Caudate nucleus (tissue), 63 donors: ENCODE measurements at places on chromosomes 1 and 21.
A peak's percentile ranks its signal among the peaks of the same experiment; 100 is the strongest.

GRCh38 chr1:235113183-235113917, 15.3 kb downstream of the TOMM20 start:
- no peak for DNase-seq

- no peak for DNase-seq
These were observed 101.3 kb upstream of the ZBTB40 start for GRCh38 chr1:22350171-22350923.

DNA sequence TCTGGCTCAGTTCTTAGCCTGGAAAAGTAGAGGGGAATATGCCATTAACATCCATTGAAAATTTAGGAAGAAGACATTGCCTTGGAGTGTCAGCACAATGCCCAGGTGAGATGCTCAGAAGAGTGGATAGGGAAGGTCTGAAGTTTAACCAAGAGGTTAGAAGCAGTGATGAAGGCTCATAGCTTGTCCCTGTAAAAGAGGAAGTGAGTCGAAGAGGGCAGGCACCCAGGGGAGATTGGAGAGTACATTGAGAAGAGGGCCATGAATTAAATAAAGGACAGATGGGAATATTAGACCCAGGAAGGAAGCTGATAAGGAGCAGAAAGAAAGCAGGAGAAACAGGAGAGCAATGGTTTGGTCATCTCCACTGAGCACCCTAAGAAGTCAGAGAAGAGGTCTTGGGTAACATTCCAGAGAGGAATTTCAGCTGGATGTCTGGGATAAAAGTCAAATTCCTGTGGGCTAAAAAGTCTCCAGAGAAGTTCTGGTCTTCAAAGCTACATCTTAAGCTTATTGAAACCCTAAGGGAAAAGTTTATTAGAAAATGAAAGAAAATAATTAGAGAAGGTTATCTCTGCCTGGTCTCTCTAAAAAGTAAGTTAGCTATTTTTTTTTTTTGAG, 17.3 kb downstream of the C8B start:
- DNase-seq, result no peak

DNA sequence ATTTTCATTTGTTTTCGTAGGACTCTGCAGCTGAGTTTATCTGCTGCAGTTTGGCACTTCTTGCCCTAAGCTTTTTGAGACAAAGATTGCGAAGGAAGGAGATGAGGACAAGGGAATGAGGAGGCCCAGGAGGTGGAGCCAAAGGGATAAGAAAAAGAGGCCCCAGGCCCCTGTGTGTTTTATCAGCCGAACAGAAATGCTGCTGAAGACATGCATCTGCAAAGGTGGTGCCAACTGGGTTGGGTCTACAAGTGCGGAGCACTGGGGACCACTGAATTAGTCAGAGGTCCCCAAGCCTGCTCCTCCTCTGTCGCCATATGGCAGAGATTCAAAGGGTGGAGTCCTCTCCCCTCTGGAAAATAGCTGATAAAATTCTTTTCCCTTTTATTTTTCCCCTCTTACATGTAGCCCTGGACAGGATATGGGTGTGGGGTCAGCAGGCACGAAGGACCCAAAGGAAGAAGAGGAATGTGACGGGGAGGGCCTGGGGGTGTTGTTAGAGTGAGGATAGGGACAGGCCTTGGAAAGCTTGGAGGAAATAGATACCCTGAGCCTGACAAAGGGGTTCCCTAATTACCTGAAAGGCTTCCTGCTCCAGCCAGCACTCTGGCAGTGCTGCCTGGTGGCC, 2.7 kb downstream of the CD34 start:
- no peak for DNase-seq

DNA sequence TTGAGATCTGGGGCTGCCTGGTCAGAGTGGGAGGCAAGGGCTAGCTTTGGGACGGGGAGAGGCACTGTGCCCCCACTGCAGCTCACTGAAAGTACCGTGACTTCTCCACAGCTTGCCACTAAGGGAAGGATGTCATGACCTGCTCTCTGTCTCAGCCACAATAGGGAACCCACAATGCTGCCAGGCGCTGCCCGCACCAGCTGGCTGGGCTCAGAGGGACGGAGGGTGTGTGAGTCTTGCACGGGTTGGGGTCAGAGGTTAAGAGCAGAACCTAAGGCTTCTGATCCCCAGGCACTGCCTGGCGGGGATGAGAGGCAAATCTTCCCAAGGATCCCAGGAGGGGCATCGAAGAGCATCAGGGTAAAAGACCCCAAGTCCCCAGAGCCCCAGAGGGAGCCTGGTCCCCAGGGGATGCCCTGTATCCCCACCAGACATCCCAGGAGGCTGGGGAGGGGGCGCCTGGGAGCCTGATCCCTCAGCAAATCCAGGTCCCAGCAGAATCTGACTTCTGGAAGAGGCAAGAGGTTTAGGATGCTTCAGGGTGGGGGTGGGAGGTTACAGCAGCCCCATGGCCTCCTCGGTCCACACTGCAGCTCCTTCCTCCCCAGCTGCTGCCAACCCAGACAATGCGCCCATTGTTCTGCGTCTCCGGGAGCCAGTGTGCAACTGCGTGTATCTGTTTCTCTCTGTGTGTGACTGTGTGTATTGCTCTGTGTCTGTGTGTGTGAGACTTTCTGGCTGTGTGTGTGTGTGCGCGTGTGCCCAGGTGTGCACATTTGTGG, 2.0 kb upstream of the MARCKSL1 start:
- DNase-seq, result peak; percentile 80

DNA sequence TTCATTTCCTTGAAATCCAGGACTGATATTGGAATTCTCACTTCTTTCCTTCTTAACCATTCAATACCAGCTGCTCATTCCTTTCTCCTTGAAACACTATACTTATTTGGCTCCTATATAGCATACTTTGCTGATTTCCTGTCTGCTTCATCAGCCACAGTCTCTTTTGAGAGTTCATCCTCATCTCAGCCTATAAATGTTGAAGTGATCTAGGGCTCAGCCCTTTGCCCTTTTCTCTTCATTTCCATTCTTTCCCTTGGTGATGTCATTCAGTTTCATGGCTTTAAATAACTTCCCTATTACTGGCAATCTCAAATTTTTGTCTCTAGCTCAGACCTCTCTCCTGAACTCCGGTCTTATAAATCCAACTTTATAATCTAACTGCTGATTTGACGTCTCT, 24.1 kb upstream of the RABGAP1L start:
- DNase-seq, result no peak

DNA sequence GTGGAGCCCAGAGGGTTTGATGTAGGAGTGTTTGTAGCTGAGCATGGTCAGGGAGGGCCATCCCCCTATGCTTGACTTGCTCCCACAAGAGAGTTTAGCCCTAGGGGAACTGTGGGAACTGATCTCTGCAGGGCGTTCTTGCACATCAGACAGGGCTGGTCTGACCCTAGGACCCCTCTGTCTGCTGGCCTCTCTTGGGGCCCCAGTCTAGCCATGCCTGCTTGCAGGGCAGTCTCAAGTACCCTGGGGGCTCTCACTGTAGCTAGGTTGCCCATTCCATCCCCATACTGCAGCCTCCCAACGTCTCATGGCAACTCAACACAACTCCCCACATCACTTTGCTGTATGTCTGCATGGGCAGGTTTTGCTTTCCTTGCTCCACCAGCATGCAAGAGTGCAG, 1250.7 kb upstream of the B3GALT2 start:
- no peak for DNase-seq

DNA sequence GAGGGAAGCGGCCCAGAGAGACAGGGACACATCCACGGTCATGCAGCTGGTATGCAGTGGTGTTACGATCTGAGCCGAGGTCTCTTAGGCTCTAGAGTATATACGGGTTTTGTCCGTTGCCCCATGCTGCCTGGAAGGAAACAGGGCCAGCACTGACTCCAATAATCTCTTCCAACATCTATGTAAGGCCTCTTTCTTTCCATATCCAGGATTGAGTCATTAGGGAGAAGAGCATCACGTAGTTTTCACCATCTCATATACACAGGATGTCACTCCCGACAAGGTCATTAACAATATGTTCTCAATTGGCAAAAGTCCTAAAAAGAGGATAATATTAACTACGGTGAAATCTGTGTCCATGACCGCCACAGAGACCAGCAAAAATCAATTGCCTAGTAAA, 4.4 kb downstream of the C8B start:
- no peak for DNase-seq

DNA sequence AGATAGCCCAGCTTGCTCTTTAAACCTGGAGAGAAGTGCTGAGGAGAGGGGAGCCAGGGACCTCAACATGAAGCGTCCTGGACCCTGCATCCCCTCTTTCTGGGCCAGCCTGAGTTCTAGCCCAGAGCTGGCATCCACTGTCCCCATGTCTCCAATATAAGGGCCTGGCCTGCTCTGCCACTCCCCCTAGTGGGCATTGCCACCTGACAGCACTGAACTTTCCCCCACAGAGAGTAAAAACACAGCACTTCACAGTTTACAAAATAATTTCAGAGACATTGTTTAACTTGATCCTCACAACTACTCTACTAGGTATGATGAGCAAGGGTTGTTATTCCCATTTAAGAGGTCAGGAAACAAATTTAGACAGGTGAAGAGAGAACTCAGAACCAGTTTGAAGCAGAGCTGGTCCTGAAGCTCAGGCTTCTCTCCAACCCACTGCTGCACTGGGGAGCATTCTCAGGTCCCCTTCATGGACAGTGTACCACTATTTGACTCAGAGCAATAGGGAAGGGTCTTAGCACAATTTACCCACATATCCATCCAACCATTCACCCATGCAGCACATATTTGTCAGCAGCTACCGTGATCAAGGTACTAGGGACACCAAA, 151.2 kb downstream of the DMRTA2 start:
- no peak for DNase-seq

DNA sequence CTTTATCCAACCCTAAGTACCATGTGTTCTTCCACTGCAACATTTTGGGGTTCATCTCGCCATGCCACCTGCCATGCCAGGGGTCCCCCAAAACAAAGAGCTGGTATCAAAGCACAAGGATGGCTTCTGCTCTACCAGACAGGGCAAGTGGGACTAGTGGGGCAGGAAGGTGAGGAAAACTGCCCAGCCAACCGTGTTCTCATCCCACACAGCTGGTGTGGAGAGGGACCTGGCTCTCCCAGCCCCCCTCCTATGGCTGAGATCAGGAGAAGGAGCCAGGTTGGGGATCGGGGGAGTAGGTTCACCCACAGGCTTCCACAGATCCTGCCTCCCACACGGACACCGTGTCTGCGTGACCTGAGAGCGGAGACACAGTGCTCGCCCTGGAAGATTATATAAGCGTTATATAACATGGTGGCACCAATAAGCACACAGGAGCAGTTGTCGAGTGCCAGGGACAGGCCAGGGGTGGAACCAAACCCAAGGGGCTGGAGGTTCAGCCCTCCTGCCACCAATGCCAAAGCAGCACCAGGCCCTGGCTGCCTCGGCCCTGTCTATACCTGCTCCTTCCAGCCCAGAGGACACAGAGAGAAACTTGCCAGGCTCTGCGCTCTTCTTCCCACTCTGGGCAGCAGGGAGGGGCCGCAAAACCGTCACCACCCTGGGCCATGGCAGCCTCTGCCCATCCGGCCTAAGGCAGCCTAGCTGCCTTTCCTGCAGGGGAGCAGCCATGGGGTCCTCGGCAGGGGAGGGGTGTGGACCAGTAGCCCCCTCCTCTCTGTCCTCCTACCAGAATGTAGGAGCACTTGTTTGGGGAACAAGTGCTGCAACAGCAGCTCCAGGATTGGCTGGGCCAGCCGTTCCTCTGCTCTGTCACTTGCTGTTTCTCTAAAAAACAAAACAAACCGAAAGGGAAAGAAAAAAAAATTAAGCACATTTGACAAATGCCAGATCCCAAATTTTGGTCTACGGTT, 43.5 kb downstream of the CD34 start:
- DNase-seq, result peak; percentile 82

DNA sequence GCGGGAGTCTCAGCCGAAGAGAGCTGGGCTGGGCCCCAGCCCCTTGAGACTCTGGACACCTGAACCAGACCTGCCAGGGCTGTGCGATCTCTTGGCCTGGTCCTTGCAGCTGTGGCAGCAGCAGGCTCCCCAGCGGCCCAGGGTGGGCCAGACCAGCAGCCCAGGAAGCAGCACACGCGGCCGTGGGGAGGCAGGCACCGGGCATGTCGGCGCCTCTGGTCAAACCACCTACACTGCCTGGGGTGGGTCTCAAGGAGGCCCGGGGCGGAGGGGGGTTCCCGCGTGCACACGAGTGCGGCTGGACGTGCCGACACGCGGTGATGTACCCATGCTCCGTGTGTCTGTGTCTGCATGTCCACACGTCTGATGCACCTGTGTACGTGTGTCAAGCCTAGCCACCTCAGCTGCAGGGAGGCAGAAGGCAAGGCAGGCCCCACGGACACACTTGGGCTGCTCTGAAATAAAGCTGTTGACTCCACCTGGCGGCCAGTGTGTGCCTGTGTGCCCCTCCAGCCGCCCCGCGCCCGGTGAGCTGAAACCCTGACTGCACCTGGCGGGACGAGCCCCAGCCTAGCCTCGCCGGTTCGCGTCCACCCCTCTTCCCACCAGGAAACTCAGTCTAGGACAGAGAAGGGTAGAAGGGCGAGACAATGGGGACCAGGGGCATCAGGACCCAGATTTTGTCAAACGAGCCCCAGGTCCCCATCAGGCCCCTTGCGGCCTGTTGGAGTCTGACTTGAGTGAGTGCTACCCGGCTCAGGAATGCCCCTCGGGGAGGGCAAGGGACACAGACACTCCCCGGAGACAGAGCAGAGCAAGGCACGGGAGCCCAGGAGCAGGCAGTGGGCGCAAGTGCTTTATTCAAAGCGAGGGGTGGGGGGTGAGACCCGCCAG, 11.6 kb downstream of the SCNN1D start:
- peak; percentile 36 for DNase-seq

GRCh38 chr1:157490467-157491165, 61.7 kb downstream of the FCRL5 start:
- DNase-seq, result peak; percentile 34

- DNase-seq, result no peak
These were observed 6.6 kb upstream of the TRAF3IP3 start for GRCh38 chr1:209749205-209749604.

DNA sequence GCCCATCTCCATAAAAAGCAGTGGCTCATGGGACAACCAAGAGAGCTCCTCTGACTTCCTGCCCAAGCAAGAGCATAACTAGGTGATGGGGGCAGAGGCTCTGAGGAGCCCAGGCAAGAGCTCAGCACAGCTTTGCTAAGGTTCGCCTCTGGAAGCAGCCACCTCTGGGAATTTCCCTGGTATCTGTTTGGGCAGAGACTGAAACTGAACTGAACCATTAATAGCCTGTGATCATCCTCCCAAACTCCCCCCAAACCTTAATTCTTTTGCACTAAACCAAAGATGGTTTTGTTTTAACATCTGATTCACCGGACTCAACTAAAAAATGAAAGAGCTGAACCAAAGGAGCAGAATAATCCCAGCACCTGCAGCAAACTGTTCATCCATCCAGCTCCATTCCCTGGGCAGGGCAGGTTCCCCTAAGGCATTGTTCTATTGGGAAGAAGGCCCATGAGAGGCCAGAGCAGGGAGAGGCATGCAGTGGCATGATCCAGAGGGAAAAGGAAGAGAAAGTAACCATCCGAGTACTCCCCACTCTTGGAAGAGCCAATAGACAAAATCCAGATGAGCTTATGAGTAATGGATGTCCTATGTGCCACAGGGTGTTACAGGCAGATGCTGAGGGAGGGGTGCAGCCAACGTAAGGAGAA, 77.8 kb upstream of the KAZN start:
- no peak for DNase-seq

GRCh38 chr21:44738621-44739020, 27.2 kb upstream of the TSPEAR start:
- DNase-seq, result no peak

- no peak for DNase-seq
These were observed 77.6 kb upstream of the VANGL1 start for GRCh38 chr1:115564201-115564600.

- no peak for DNase-seq
These were observed 443.4 kb upstream of the C1orf87 start for GRCh38 chr1:60516996-60517395.

- no peak for DNase-seq
These were observed 76.1 kb upstream of the IRF2BP2 start for GRCh38 chr1:234686035-234686434.

- DNase-seq, result no peak
These were observed 22.9 kb upstream of the MTF2 start for GRCh38 chr1:93056214-93056613.

GRCh38 chr1:241090798-241091197, 266.2 kb downstream of the RGS7 start:
- DNase-seq, result no peak
